ENCODE measurements at places on chromosomes 7 and 10.

DNA sequence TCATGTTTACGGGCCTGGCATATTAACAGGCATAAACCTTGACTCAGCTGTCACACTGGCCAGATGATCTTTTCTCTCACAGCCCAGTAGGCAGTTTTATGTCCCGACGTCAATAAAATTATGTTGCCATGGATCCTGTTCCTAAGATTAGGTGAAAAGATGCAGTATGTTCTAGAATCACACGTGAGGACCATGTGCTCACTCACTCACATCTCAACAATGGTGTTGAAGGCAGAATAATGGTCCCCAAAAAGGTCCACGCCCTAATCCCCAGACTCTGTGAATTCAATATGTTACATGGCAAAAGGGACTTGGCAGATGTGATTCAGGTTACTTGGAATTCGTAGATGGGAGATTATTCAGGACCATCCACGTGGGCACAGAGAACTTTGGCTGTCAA is 3.5 kb downstream of the DOCK1 start:
- DNase-seq, result peak; percentile 20

GRCh38 chr7:82839063-82839462 is 323.6 kb downstream of the PCLO start:
- DNase-seq, result no peak

GRCh38 chr10:117169480-117169879 is 27.8 kb upstream of the KCNK18 start:
- DNase-seq, result no peak

GRCh38 chr7:42237811-42238541 is 967 bp upstream of the GLI3 start:
- peak; percentile 71 for DNase-seq

GRCh38 chr7:20217193-20217948 is at the start of gene MACC1:
Gene MACC1 (minus strand): TSS chr7:20217384. CDS start chr7:20161862, 55,522 bp downstream.
- DNase-seq, result no peak

DNA sequence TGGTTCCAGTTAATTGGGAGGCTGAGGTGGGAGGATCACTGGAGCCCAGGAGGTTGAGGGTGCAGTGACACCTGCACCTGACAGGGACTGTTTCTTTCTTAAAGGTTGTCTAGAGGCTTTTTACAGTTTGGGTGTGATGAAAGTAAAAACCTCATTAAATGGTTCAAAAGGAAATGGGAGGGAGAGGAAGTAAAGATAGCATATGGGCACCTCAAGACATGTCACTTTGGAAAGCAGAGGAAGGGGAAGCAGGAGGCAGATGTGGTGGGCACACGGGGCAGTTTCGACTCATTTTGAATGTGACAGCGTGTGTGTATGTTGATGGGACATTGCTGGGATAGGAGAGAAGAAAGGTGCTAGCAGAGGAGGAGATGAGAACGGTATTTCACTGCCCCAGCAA is 203.1 kb downstream of the MLLT10 start:
- no peak for DNase-seq

DNA sequence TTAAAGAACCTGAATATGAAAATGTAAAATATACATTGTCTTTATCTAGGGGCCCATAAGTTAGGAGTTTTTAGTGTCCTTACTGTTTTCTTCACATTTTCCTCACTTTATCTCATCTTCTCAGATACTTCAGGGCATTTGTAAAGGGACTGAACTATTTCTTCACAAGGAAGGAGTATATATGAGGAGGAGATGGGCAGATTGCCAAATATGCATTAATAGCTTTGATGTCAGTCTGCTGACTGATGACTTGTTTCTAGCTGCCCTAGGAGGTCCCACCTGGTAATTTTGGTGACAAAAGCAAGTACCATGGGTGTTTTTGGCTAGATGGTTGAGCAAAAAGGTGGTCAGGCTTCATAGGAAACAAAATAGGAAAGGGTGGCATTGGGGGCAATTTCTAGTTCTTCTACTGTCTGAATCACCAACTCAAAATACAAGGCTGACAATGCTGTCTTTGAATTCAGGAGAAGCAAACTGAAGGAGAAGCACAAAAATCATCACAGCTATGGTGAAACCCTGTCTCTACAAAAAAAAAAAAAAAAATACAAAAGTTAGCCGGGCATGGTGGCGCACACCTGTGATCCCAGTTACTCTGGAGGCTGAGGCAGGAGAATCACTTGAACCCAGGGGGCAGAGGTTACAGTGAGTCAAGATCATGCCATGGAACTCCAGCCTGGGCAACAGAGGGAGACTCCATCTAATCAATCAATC is 10.4 kb upstream of the STRIP2 start:
- DNase-seq, result peak; percentile 40

DNA sequence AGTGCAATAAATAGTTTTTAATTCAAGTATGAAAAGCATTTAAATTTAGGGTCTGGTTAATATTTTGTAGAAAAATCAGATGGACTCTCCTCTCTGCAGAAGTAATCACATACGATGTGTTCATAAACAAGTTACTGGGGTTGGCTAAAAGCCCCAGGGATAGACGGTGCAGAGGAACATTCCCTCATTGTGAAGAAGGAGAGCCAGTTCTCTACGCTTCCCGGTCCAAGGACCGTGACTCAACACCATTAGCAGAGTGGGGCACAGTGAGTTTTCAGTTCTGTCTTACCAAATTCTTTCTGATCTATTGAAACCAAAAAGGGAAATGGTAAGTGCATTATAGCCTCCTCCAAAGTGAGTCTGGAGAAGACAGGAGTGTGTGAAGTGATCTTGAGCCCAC is 327.8 kb downstream of the WDR37 start:
- no peak for DNase-seq

GRCh38 chr10:132512693-132513345 is 24.8 kb upstream of the INPP5A start:
- no peak for DNase-seq

GRCh38 chr10:123139521-123140163 is 3.9 kb downstream of the HMX3 start:
- DNase-seq, result peak; percentile 45

DNA sequence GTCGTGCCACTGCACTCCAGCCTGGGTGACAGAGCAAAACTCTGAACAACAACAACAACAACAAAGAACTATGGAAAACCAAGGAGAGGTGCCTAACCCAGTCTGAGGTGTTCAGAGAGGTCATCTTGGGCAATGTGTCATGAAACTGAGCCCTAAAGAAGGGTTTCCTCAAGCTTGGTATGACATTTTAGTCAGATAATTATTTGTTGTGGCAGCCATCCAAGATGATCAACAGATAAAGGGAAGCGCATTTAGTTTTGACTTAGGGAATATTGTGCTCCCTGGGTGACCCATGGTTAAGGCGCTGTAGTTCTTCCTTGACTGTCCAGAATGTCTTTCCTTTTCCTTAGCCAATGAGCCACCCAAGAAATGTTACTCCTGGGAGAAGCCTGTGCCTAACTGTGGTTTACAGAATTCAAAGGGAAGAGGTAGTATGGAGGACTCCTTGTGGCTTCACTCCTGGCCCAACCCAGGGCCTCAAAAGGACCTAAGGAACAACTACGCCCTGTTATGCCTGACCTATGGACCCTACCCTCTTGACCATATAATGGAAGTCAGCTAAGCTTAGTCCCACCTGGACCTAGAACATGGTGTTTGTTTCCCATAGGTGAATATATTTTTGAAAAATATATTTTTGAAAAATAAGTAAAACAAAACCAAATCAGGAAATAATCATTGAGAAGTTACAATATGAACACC is 42.4 kb downstream of the TPST1 start:
- DNase-seq, result no peak

DNA sequence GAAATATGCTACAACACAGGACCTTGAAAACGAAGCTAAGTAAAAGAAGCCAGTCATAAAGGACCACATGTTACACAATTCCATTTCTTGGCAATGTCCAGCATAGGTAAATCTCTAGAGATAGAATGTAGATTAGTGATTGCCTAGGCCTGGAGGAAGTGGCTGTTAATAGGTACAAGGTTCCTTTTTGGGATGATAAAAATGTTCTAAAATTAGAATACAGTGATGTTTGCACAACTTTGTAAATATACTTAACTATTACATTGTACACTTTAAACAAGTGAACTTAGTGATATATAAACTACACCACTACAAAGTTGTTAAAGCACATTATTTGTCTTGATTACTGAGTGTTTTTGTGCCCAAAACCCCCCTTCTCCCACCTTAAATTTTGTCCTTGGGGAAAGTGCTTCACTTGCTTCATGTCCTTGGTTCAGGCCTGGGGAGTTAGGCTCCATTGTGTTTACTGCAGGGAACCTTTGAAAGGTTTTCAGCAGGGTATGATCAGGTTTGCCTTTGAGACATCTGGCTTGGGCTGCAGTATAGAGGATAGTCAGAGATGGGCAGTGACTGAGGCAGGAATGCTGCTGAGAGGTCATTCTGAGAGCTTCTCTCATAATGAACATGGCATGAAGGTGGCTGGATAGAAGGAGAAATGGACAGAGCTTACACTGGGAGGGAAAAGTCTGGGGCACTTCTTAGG is 1052.6 kb downstream of the REEP3 start:
- DNase-seq, result no peak

GRCh38 chr7:7746458-7746857 is 28.1 kb upstream of the RPA3 start:
- peak; percentile 76 for DNase-seq

DNA sequence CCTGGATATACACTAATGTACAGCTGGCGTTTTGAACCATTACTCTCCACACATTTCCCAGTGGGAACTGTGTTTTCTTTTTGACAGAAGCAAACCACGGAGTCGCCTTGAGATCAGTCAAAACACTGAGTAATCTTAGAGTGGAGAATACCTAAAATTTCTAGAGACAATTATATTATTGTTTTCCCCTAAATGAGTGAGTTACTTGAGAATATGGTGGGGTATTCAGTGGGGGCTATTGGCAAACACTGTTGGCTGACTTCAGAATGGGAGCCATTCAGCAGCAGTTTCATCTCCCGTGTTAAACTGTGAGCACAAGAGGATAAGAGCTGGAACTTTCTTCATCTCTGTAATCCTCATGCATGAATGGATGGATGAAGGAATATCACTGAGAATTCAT is 6.2 kb downstream of the IL2RA start:
- DNase-seq, result no peak

- DNase-seq, result peak; percentile 89
Observed at GRCh38 chr10:62268399-62269114, at the start of gene RTKN2. Gene RTKN2 (minus strand): TSS chr10:62268844. CDS start chr10:62268610, 234 bp downstream.

- no peak for DNase-seq
Observed at GRCh38 chr7:104142147-104142546, 65.7 kb downstream of the ORC5 start.

GRCh38 chr7:156836443-156836842 is 56.5 kb downstream of the LMBR1 start:
- DNase-seq, result no peak

DNA sequence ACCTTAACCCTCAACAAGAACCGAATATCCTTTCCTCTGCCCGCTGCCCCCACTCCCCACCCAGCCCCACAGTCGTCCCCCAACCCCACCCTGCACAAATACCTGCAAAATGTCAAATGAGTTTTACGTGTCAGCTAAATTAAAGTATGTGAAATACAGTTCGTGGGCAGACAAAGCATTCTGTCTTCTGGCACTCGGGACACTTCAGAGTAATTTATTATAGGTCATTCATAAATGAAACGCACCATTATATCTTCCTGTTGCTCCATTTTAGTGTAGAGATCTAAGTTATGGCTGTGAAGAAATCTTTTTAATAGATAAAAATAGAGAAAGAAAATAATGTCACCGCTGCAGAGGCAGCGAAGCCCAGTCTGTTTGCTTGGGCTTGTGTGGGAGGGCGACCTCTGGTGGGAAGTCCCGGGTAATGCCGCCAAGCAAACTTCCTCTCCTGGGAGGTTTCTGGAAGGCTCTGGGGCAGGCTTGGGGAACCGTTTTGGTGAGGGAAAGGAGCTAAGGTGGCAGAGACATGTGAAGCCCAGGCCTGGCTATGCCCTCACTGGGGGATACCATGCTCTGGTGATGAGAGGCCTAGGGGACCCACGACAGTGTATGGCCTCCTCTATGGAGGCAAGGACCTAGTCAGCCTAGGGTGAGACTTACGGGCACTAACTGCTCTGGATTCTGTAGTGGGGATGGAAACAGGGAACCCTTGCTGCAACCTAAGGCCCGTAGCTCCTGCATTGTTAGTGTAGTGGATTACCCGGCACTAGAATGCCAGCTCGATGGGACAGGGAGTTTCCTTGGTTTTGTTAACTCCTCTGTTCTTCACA is 604.9 kb downstream of the LRMDA start:
- DNase-seq, result peak; percentile 71

GRCh38 chr10:77319557-77319956 is 318.1 kb downstream of the KCNMA1 start:
- no peak for DNase-seq

DNA sequence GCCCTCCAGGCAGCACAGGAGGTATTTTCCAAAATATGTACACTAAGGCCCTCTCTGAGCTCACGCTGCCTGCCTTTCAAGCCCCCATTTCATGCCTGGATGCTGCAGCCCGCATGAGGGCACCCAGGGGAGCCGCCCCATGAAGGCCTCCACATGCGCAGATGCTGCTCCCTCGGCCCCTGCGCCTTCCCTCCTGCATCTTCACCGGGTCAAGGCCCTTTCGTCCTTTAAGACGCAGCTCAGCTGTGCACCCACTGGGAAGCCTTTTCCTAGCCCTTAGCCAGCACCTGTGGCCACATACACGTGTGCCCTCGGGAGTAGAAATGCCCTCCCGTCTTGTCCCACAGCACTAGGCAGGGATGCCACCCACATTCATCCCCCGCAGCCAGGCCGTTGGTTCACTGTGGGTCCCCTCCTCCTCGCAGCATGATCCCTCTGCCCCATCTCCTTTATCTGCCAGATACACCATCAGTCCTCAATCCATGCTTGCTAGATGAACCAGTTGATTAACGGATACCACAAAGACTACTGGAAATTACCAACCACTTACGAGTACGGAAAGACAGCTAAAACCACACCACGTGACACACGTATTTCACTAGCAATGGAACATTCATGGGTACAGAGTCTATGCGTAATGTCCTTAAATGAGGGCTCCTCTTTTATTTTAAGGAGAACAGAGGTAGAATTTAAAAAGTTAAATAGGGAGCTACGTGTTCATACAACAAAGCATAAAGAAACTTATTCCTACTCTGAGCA is 278.0 kb downstream of the TNS3 start:
- no peak for DNase-seq

DNA sequence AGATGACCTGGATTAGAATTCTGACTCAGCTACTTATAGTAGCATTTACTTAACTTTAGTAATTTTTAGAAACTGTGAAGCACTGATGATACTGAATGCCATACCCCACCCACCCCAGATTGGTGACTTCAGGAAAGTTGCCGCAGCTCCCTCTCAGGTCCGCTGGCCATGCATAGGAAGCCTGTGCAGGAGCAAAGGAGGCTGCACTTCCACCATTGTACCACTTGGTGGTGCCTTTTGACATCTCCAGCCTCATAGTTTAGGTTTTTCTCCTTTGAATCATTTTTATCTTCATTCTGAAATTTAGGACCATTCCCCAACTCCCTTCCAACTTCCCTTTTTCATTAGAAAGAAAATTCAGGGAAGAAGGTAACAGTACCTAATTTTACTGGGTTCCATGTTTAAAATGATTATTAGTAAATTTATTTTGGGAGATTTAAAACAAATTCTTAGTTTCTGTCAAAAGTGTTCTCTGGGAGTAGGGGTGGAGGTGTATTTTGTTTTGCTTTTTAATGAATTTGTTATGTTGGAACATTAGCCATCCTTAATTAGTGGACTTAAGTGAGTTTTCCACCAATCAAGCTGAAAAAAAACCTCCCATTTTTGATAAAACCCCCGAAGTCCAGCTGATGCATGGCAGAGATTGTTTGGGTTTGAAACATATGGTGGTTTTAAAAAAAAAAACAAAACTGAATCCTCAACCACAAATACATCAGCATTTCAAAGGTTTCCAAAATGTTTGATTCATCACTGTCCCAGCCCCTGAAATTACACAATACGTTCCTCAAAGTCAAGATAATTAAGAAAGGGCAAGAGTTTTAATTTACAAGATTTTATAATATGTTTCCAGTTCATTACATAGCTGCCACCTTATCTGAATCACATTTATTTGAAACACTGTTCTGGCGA is 109.6 kb downstream of the WNT2 start:
- DNase-seq, result peak; percentile 89

All from fibroblast of villous mesenchyme (primary cell).